Activated gamma-delta T cell treated with Interleukin-2 at 50 U/mL for 16 hours (primary cell): ENCODE measurements at places on chromosomes 7 and 10.

GRCh38 chr10:5545778-5546710 is 21.3 kb downstream of the CALML3 start:
- no peak for DNase-seq

DNA sequence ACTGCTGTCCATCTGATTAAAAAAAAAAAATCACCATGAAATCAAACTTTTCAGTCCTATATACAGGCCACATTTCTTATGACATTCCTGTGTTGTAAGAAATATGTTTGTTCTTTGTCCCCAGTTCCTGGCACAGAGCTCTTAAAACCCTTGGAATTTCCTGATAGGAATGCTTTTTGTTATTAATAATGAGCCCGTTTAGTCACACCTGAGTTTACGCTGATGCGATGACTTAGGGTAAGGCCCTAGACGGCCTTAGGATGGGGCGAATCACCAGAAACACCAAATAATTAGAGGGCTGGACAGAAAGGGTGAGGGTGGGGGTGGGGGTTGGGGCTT is 17.5 kb downstream of the TSPAN15 start:
- DNase-seq: no peak

GRCh38 chr7:18855796-18856195 is 261.6 kb downstream of the TWIST1 start:
- no peak for DNase-seq

DNA sequence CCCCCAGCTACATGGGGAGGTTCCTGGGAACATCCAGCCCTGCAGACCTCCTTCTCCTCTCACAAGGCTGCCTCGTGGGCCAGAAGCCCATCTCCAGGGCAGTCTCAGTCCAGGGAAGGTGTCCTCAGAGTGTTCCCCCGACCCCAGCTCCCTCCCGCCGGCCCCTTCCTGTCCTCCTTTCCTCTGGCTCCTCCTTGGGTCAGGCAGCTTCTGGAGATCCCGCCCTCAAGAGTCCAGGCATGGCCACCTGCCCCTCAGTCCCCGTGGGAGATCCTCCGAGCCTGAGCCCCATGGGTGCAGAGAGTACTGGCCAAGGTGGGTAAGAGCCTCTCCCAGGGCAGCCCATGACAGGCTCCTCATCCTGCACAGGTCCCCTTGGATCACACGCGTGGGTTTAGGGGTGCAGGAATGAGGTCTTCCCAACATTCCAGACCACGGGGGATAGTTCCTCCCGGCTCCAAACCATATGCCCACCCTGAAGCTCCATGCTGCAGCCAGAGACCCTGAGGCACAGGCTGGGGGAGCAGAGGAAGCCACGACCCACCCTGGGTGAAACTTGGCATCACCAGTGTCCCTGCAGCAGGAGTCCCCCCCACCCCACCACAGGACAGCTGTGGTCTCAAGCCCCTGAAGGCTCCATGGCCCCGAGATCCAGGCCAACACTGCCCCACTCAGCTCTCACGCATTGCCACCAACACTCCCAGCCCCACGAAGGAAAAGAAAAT is 65.5 kb downstream of the OAT start:
- no peak for DNase-seq

DNA sequence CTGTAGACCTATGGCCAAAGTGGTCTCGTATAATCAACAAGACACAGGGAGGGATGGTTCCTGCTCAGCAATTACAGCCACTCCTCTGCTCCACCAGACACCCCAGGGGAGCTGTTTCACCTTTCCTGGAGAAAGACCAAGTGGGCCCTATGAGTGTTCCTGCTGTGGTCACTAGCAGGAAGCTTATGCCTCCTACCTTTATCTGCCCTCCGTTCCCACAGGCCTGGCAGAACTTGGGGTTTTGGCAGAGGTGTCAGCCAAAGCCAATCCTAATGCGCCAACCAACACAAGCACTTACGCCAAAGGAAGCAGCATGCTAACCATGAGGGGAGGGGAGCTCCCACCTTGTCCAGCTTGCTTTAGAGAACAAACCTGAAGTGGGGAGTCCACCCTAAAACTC is 31.2 kb downstream of the XPNPEP1 start:
- no peak for DNase-seq

DNA sequence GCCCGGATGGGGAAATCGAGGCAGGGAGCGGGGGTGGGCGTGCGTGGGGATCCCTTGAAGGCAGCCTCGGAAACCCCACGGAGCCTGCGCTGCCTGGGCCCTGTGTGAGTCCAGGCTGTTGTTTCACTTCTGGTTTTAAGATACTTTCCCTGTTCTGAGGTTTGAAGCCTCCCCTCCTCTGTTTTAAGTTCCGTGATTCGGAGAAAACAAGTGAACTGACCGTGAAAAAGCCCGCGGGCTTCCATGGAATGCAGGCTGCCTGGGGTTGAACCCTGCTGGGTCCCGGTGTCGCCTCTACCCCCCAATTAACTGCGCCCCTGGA is 401 bp downstream of the LRRC27 start:
- no peak for DNase-seq

DNA sequence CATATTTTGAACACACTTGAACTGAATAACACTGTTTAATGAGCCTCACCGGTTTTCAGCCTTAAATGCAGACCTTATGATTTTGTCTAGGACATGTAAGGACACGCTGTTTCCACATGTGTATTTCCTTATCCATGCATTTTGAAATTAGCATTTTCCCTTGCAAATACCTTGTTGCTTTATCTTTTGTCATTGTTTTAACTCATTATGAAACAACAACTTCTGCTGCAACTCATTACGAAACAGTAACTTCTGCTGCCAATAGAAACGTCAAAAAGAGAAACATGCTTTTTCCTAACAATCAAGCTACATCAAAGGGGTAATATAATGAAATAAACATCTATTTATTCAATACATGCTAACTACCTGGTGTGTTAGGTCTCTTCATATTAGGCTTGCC is 322.0 kb downstream of the AGMO start:
- DNase-seq: no peak

GRCh38 chr10:86918022-86918471 is 39.4 kb downstream of the MMRN2 start:
- DNase-seq: no peak

DNA sequence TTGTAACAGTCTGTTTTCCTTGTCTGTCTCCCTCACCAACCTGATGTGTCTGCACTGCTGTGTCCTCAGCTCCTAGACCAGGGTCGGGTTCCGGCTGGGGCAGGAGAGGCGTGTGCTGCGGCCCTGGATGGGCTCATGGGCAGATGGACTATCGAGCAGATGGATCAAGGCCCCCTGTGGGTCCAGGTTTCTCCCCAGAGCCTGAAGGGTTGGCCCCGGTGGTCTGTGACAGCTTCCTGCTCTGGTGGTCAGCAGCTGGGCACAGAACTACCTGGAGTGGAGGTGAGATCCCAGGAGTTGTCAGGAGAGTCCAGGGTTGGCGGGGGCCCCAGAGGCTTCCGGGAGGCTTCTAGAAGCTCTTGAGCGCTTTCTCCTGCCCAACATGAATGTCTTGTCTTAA is 75.1 kb downstream of the GRK5 start:
- no peak for DNase-seq

GRCh38 chr10:121611393-121612159 is 13.3 kb upstream of the FGFR2 start:
- DNase-seq: no peak

- DNase-seq: no peak
Measured at GRCh38 chr10:4838743-4839142, 12.7 kb downstream of the AKR1E2 start.

GRCh38 chr10:129419397-129419796 is 47.6 kb upstream of the MGMT start:
- no peak for DNase-seq

DNA sequence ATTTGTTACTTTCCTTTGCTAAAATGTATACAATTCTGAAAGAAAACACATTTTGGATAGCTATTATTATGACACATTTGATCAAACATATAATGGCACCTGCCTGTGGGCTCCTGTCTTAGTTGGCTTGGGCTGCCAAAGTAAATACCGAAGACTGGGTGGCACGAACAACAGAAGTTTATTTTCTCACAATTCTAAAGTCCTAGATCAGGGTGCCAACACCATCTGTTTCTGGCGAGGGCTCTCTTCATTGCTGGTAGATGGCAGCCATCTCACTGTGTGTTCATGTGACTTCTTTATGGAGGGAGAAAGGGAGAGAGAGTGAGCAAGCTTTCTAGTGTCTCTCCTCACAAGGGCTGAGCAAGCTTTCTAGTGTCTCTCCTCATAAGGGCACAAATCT is 195.8 kb upstream of the FAM3C start:
- DNase-seq: no peak

GRCh38 chr7:78095549-78095948 is 297.0 kb downstream of the PHTF2 start:
- DNase-seq: no peak

DNA sequence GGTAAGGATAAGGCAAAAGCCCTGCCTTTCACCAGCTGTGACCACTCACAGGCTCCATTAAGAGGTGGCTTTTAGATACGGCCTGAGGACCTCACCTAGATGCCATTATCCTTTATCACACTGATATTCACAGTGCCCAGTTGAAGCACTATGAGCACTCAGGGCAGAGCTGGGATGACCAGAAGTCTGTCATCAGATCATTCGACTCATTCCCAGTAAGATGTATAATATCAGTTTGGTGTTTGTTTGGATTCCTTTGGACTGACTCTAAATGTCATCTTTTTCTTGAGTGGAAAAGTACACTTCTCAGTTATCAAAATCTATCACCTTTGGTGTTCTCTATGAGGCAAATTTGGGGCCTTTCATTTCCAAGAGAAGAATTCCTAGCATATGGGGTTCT is 18.7 kb downstream of the CCDC136 start:
- DNase-seq: no peak

GRCh38 chr7:81839708-81840369 is 70.0 kb upstream of the HGF start:
- DNase-seq: no peak

DNA sequence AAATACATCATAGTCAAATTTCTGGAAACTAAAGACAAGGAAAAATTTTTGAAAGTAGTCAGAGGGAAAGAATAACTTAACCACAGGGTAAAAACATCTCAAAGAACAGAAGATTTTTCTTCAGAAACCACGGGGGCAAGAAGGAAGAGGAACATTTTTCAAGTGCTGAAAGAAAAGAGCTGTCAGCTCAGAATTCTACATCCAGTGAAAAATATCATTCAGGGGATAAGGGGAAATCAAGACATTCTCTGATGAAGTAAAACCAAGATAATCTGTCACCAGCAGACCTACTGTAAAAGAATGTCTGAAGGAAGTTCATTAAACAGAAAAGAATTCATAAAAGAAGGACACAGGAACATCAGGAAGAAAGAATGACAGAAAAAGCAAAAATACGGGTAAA is 111.2 kb upstream of the TMEM72 start:
- DNase-seq: no peak

DNA sequence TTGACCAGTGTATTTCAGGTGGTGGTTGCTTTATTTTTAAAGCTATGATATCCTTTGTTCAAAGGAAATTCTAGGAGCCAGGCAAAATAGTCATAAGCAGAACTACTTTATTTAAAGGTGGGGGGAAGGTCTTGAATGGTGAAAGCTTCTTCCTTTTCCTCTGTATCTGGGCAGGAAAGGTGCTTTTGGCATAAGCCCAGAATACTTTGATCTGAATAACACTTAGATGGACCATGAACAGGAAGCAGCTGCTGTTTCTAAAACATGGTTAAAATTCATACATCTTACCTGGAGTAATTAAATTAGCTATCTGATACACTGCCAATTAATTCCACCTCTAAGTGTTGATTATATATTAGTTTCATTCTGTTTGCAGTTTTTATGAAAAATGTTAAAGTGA is 13.3 kb downstream of the ZNF804B start:
- no peak for DNase-seq

DNA sequence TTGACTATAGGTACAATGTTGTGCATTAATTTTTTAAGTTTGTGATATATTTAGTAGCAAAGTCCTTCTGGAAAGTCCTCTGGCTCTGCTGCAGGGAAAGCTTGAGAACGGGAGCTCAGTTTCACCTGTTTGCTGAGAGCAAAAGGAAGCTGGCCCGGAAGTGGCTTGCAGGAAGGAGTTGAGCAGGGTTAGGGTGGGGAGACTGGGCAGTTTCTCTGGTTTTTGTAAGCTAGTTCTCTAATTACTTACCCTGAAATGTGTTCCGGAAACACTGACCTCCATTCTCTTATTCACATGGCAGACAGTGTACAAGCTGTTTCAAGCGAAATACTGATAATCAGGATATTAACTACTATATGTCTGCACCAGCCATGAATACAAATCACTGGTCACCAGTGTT is 22.3 kb downstream of the MAP3K8 start:
- DNase-seq: peak; percentile 34

GRCh38 chr10:72265990-72266865 is 7.5 kb upstream of the DDIT4 start:
- no peak for DNase-seq

- no peak for DNase-seq
Measured at GRCh38 chr10:118369641-118370205, 27.6 kb upstream of the FAM204A start.

DNA sequence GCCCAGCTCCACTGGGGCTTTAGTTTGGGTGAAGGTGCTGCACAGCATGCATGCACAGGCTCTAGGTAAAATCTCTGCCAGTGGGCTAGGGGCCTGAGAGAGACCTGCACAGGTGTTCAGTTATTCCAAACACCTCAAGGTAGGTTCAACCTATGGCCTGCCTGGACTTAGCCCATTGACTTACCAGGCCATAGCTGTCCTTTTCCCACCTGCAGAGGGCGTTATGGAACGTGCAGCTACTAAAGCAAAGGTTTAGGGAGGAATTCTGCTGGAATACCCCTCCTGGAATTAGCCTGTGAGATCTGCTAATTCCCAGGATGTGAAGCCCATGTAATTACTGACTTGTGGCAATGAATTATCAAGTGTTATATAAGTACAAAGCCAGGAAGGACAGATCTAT is 3.6 kb downstream of the VWC2 start:
- DNase-seq: no peak

- DNase-seq: no peak
Measured at GRCh38 chr10:3154666-3155065, 17.9 kb downstream of the PITRM1 start.

DNA sequence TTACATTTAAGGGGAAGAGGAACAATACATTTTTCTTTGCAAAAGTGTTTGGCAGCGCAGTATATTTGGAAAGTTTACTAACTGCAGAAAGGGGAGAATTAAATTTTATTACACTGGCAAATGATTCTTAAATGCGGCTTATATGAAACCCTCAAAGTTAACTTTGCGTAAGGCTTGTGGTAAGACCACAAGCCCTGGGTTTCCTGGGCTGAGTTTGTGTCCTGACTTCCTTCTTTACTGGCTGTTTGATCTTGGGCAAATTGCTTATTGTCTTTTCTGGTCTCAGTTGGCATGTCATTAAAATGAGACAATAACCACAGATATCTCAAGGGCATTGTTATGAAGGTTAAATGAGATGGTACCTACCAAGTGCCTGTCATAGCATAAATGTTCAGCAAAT is 106.8 kb downstream of the GLRX3 start:
- DNase-seq: no peak

DNA sequence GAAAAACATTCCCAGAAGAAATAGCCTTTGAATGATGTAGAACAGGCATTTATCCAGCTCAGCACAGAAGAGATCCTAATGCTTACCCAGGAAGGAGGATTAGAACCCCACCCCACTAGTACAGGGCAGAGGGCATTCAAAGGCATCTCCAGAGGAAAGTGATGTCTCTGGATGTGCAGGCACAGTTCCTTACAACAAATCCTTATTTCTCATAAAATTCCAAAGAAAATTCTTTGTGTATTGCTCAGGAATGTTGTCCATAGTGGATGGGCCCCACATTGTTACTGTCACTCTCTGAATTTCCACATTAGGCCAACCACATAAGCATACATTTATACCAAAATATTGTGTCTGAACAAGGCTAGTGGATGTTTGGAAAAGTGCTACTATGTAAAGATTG is 243.0 kb downstream of the ADRA2A start:
- DNase-seq: no peak

- no peak for DNase-seq
Measured at GRCh38 chr10:111128331-111129180, 51.7 kb downstream of the ADRA2A start.
